ENCODE measurements at places on chromosomes 7 and 10.

DNA sequence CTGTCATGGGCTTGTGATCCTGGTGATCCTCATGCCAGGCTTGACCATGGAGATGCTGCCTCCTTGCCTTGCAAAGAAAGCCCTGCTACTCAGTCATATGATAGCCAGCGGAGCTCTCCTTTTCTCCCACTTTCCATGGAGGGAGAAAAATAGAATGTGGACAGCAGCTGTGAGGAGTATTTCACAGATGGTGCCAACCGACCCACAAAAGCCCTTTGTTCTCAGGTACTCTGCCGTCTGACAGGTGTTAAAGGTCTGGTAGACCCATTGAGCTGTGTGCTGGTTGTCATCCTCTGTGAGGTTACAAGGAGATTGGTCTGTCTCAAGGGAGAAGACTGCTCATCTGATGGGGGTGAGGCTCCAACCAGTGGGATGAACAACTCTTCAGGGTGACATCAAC is 29.5 kb upstream of the COBL start:
- no peak for DNase-seq

DNA sequence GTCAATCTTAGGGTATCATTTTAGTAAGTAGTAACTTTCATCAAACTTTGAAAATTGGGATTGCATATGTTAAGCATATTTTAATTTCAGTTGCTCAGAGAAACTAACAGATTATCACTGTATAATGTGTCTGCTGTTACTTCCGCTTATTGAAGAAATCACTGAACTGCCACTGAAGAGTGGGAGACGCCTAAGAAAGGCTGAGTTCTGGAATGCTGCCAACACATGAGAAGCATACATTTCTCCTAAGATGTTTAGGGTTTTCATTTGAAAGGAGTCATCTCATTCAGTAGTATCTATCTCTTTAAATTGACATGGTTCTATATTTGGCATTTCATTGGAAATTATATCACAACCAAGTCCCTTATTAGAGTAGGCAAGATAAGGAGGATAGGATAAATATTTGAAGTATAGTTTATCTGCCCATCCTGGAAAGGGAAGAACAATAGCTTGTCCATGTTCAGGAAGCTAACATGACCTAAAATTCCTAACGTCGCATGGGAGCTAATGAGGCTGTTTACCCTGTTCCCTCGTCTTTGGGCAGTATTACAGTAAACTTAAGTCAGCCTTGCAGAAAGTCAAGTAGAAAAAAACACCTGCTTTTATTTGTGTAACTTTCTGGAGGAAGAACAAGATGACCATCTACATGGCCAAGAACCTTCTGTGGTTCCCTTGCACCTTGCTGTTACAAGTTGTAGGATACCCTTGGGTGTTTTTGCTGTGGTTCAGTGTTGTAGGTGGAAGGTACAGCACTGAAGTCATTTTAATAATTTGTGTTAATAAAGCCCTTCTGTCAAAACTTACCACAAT is 67.3 kb downstream of the NHLRC2 start:
- DNase-seq, result no peak

- DNase-seq, result no peak
Measured at GRCh38 chr10:42992957-42993390, 83.9 kb upstream of the RET start.

DNA sequence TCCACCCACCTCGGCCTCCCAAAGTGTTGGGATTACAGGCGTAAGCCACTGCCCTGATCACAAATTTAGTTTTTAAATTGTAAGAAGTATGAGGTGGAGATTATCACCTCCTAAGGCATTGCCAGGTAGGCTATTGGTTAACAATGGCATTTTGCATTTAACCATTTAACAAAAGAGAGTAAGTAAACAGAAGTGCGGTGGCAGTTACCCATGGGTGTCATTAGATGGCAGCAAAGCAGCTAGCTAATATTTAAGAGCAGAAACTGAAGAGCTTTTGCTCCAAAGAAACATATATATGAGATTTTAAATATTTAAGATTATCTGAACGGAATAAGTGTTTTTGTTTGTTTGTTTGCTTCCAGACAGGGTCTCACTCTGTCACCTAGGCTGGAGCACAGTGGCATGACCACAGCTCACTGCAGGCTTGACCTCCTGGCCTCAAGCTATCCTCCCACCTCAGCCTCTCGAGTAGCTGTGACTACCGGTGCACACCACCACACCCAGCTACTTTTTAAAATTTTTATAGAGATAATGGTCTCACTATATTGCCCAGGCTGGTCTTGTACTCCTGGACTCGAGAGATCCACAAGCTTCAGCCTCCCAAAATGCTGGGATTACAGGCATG is 325.5 kb upstream of the C7orf33 start:
- peak; percentile 39 for DNase-seq

DNA sequence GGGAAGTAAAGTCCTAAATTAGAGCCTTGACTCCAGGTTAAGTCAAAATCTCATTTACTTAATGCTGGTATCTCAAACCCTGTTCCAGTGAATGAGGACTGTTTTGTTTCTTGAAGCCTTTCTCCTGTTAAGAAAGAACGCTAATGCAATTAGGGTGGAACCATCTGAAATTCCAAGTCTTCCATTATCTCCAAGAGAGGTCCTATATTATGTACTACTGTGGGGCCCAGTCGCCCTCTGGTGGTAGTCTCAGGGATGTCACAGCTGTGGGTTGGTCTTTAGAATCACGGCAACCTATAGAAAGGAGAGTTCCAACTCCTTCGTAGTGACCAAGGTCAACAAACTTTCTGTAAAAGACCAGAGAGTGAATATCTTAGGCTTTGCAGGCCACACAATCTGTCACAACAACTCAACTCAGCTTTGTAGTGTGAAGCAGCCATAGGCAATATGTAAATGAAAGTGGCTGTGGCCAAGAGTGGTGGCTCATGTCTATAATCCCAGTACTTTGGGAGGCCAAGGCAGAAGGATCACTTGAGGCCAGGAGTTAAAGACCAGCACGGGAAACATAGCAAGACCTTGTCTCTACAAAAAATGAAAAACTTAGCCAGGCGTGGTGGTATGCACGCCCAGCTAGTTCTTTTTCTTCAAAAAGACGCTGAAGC is 9.3 kb downstream of the RPP38 start:
- DNase-seq, result no peak

GRCh38 chr10:72026278-72027111 is 61.9 kb downstream of the SPOCK2 start:
- no peak for DNase-seq

- no peak for DNase-seq
Measured at GRCh38 chr10:122962405-122962804, 8.4 kb upstream of the C10orf88 start.

DNA sequence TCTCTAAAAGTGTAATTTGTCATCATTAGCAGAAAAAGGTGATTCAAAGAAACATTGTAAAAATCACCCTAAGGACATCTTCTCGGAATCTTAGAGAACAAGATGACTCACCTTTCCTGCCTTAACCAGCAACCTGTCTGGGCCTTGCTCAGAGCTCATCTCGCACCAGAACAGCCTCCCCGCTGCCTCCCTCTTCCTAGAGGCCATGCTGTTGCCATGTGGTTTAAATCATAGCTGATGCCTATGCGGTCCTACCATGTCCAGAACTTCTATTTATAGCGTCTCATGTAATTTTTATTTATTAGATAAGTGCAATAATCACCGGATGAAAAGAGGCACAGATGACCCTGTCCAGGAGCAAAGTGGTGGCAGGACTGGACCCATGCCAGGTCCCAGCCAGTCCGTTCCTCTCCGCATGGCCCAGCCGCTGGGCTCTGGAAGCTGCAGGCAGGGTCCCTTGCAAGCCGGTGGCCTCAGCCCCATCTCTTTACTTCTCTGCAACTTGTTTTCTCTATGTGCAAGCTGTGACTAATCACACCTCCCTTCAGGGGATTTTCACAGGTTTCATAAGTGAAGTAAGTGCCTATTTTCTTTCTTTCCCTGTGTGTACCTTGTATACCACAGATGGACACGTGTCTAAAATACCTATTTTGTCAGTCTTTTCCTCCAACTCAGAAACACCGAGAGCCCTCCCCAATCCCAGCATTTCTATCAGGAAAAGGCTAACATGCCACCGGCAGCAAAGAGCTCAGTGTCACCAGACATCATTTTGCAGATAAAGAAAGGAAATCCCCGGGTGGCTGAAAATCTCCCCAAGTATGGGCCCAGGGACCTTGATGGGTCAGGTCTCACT is 27.1 kb downstream of the KLF6 start:
- DNase-seq, result no peak

GRCh38 chr10:133616371-133617130 is 10.0 kb downstream of the FRG2B start:
- no peak for DNase-seq

DNA sequence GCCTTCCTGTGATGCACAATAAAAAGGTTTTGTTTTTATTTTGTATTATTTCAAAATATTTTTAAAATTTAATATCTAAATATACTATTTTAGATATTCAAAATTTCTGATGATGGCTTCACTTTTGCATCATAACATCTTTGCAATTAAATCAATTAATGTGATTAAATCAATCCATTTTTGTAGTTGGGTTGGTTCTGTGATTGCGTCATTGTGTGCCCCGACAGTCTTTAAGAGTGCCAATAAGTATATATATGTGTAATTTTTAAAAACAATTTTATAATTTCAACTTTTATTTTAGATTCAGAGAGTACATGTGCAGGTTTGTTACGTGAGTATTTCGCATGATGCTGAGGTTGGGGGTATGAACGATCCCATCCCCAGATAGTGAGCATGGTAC is 70.5 kb downstream of the SEPTIN14 start:
- DNase-seq, result no peak

GRCh38 chr7:120865191-120865981 is 7.4 kb upstream of the TSPAN12 start:
- DNase-seq, result no peak

DNA sequence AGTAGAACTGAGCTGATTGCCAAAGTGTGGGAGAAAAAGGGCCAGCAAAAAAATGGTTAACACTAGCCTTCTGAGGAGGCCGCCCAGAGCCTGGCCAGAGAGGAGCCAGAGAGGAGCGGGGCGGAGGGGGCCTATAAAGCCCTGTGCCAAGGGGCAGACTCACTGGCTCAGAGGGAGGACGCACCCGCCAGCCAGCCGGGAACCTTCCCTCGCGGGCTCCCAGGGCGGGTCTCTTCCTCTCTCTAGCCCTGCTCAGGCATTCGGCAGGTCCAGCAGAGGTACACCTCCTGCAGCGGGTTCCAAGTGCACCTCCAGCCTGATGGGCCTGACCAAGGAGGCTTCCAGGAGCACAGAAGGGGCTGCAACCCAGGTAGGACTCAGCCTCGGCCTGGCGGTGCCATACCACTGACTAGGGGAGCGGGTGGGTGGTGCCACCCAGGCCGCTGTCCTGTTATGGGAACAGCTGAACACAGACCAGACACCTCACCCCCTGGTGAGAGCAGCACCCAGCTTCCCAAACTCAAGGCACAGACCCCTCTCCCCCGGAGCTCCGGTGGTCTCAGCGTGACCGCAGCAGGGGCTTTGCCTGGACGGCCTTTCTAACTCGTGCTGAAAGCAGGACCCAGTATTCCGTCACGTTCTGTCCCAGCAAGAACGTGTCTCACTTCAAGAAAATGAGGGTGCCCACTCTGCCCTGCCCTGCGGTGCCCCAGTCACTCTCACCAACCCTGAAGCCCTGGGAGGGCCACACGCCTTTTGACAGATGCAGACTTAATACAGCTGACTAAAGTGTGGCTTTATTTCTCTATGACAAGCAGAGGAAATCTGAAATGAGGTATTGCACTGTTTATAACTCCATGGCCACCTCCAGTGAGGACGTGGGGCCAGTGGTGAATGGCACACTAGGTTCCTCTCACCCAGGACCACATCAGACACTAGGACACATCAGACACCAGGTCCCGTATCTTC is at the start of gene GPER1:
Gene GPER1, plus strand, starts transcription at position 162 of the 969 bp plus-strand sequence. CDS start 3,616 bp downstream, outside the sequence.
- no peak for DNase-seq

DNA sequence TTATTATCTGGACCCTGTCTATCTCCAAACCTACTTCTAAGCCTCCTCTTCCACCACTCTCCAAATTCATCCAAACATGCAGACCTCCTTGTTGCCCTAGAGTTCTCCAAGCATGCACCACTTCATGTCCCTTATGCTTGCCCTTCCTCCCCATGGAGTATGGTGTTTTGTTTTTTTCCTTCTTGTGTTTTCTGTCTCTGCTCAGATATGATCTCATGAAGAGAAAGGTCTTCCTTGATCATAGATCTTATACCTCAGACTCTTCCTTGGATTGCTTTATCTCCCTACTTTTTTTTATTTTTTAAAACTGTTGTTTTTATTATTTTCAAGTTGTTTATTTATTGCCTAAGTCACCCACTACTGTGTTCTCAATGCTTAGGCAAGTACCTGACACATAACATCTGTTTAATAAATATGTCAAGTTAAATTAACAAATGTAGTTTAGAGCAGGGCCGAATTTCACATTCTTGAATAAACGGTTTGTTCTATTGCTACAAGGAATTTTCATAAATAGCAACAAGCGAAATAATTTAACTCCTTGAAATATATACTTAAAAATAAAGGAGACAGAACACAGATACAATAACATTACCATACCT is 84.5 kb downstream of the HGF start:
- DNase-seq, result no peak

DNA sequence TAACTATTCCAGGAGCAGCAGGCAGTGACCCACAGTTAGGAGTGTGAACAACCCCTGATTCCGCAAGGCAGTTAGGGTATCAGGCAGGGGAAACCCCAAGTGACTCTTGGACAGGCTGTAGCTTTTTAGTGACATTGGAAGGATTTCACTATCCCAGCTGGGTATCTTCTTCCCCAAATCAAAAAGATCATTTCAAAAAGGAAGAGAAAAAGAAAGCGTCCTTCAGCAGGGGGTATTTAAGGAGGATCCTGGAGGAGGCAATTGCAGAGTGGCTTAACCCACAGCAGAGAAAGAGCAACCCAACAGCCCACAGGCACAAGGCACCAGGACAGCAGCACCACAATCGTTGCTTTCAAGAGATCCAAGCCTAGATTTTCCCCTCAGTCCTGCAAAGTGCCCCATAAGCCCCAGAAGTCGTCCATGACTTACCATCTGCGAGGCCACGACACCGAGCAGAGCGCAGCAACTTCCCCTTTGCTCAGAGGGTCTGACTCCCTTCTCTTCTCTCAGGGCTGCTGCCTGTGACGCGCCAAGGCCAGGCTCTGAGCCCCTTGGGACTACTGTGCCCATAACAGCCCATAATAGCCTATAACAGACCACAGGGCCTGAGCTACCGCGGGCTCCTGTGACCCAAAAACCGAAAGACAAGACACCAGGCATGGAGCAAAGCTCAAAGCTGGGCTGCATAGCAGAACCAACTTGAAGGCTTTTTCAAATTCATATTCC is 19.8 kb downstream of the PIK3AP1 start:
- no peak for DNase-seq

DNA sequence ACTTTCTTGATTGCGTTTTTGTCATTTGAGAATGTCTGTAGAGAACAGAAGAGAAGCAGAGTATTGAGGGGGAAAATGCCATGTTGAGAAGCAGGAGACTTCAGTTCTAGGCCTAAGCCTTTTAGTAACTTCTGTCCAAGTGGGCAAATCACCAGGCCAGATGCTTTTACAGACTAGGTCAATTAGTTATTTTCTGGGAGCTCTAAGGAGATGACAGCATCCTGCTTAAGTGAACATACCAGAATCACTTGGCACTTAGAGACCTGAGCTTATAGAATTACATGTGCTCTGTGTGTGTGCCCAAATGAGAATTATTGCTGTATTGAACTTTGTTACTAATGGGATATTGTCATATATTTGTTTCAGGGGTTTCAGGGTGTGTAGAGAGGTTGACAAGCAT is 24.0 kb downstream of the AGK start:
- DNase-seq, result no peak

GRCh38 chr7:87036985-87037384 is 22.5 kb downstream of the ELAPOR2 start:
- no peak for DNase-seq

- DNase-seq, result no peak
Measured at GRCh38 chr7:130838738-130839137, 104.7 kb upstream of the KLF14 start.

- no peak for DNase-seq
Measured at GRCh38 chr7:95491634-95492314, 6.0 kb downstream of the ASB4 start.

GRCh38 chr10:71647526-71648253 is 71.9 kb downstream of the C10orf105 start:
- DNase-seq, result no peak
